Activated T-cell treated with anti-CD3 and anti-CD28 coated beads, Interleukin-2, amount 50 U/mL, for 24 hours (primary cell): ENCODE measurements at places on chromosomes 7 and 10.

GRCh38 chr7:105346593-105347322 lies 42.0 kb downstream of the SRPK2 start:
- H3K27ac ChIP-seq, result peak overlapping the region; percentile 50
- H3K27me3 ChIP-seq, result no peaks in the 10 kb centered on the region
- peaks cover 65% of the 10 kb centered on the region for H3K4me1 ChIP-seq

DNA sequence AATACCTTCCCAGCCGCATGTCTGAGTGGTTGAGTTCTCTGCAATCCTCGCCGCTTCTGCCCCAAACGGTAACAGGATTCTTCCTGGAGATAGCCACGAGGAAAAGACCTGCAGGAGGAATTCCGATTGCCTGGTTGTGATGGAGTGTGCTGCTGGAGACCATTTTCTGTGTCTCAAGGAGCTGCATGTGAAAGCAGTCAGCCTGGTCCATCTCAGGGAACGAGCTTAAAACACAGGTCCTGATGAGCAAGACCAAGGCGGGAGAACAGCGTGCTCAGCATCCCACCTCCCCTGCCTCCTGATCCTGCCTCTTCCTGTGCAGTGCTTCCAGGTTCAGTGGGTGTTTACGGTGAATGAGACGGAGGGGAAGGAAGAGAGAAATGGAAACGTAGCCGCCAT lies 26.5 kb downstream of the VIPR2 start:
- H3K4me3 ChIP-seq, result no peak overlapping the region
- peaks cover 15% of the 10 kb centered on the region for H3K27me3 ChIP-seq
- H3K27ac ChIP-seq, result no peak overlapping the region
- DNase-seq, result no peak

DNA sequence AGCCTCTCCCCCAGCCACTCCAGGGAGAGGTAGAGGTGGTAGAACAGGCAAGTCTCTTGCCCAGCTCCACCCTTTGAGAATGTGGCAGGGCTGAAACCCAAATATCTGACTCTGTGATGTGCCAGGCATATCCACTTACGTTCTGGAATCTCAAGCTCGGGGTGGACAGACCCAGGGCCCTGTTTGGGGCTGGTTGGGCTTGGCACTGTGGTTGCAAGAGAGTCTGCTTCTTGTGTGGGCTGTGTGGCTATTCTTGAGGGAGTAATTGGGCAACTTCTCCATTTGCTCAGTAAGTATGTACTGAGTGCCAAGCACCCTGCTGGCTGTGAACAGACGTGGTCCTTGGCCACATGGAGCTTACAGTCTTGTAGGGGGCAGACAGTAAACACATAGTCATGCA lies 4.7 kb downstream of the UBTD1 start:
- no peak overlapping the region for H3K27ac ChIP-seq
- peaks cover 27% of the 10 kb centered on the region for H3K27me3 ChIP-seq
- DNase-seq, result no peak
- H3K4me3 ChIP-seq, result no peak overlapping the region
- peaks cover 12% of the 10 kb centered on the region for H3K4me1 ChIP-seq

GRCh38 chr10:9244864-9245263 lies 1190.4 kb downstream of the GATA3 start:
- H3K4me3 ChIP-seq, result no peak overlapping the region
- H3K27ac ChIP-seq, result no peak overlapping the region
- no peaks in the 10 kb centered on the region for H3K4me1 ChIP-seq
- no peak for DNase-seq
- H3K27me3 ChIP-seq, result peaks cover 50% of the 10 kb centered on the region
- no peaks in the 10 kb centered on the region for H3K36me3 ChIP-seq

DNA sequence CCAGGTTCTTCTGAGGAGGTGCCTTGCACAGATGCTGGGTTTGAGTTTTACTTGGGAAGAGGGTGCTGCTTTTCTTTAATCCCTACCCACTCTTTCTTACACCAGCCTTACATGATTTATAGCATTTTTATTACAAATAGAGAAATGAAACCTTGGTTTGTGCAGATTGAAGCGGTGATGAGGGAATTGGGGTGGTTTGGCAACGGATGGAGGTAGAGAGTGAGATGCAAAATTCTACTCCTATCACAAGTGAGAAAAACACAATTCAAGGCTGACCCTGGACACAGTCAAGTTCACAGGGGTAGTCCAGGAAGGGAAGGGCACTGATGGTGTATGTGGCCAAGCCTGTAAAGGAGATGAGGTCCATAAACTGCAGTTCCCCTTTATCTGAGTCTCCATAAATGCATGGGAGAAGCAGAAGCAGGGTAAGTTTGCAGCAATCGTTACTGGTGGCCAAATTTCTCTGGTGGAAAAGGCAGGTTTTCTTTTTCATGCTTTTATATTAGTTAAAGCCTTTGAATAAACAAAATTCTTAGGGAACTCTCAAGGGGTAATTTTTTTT lies 214.3 kb downstream of the JAZF1 start:
- DNase-seq, result no peak
- H3K36me3 ChIP-seq, result no peaks in the 10 kb centered on the region
- H3K4me3 ChIP-seq, result no peak overlapping the region
- no peaks in the 10 kb centered on the region for H3K27me3 ChIP-seq
- peaks cover 10% of the 10 kb centered on the region for H3K4me1 ChIP-seq
- H3K27ac ChIP-seq, result no peak overlapping the region

- peaks cover 80% of the 10 kb centered on the region for H3K36me3 ChIP-seq
- no peak for DNase-seq
- no peak overlapping the region for H3K27ac ChIP-seq
- no peaks in the 10 kb centered on the region for H3K4me1 ChIP-seq
- no peaks in the 10 kb centered on the region for H3K27me3 ChIP-seq
Measured at GRCh38 chr10:124756156-124756903, 12.2 kb upstream of the FAM53B start.

GRCh38 chr7:85974176-85974575 lies 669.5 kb upstream of the GRM3 start:
- H3K36me3 ChIP-seq, result no peaks in the 10 kb centered on the region
- H3K4me3 ChIP-seq, result no peak overlapping the region
- H3K4me1 ChIP-seq, result no peaks in the 10 kb centered on the region
- H3K27ac ChIP-seq, result no peak overlapping the region
- no peak for DNase-seq
- no peaks in the 10 kb centered on the region for H3K27me3 ChIP-seq

GRCh38 chr7:153509768-153510167 lies 542.4 kb upstream of the DPP6 start:
- DNase-seq, result no peak
- H3K36me3 ChIP-seq, result no peaks in the 10 kb centered on the region
- no peaks in the 10 kb centered on the region for H3K27me3 ChIP-seq
- H3K27ac ChIP-seq, result no peak overlapping the region

DNA sequence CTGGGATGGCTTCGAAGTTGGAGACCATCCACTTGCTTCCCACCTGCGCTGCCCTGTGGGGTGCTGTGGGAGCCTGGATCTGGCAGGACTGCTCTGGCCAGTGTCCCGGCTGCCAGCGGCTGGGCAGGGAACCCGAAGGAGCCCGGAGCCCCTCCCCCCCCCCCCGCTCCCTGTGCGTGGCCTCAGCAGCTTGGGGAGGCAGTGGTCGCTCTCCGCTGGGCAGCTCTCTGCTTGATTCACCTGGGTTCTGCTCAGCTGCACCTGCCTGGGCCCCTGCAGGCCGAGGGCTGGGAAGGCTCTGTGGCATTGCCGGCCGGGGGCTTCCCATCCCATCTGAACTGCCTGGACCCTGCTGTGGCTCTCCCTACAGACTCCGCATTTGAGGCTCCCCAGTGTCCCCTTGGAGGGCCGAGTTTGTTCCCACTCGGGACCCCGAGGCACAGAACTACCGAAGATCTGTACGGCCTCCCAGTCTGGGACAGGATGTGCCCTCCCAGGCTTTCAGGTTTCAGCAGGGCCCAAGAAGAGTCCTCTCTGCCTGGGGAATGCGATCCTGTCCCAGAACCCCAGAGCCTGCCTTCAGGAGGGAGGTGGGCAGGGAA lies 525.1 kb downstream of the TCERG1L start:
- DNase-seq, result no peak
- H3K27me3 ChIP-seq, result no peaks in the 10 kb centered on the region
- no peaks in the 10 kb centered on the region for H3K36me3 ChIP-seq
- no peak overlapping the region for H3K4me3 ChIP-seq

GRCh38 chr7:24422441-24423010 lies 138.5 kb downstream of the NPY start:
- no peak overlapping the region for H3K27ac ChIP-seq
- no peaks in the 10 kb centered on the region for H3K4me1 ChIP-seq
- no peaks in the 10 kb centered on the region for H3K36me3 ChIP-seq
- H3K27me3 ChIP-seq, result no peaks in the 10 kb centered on the region
- DNase-seq, result no peak

DNA sequence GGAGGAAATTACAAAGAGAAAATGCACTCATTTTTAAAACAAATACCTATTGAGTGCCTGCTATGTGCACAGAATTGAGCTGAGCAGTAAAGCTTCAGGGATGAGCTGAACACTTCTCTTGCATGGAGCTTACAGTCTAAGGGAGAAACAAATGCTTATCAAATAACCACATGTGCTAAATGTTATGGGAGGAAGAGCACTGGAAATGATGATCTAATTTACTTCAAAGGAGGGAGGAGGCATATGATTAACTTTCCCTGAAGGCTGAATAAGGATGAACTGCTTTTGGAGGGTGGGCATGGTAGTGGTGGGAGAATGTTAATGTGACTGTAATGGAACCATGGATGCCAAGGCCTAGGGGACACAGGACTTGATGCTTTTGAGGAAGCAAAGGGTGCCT lies 168.2 kb downstream of the POU6F2 start:
- no peaks in the 10 kb centered on the region for H3K4me1 ChIP-seq
- DNase-seq, result no peak
- no peaks in the 10 kb centered on the region for H3K36me3 ChIP-seq
- H3K4me3 ChIP-seq, result no peak overlapping the region
- no peak overlapping the region for H3K27ac ChIP-seq
- H3K27me3 ChIP-seq, result no peaks in the 10 kb centered on the region

- H3K27me3 ChIP-seq, result no peaks in the 10 kb centered on the region
- no peak for DNase-seq
- no peak overlapping the region for H3K27ac ChIP-seq
- peaks cover 48% of the 10 kb centered on the region for H3K4me1 ChIP-seq
Measured at GRCh38 chr10:63384001-63384400, 81.8 kb downstream of the JMJD1C start.

GRCh38 chr10:97508342-97508741 lies 9.6 kb downstream of the UBTD1 start:
- no peak for DNase-seq
- no peak overlapping the region for H3K4me3 ChIP-seq
- no peaks in the 10 kb centered on the region for H3K27me3 ChIP-seq
- H3K27ac ChIP-seq, result no peak overlapping the region

DNA sequence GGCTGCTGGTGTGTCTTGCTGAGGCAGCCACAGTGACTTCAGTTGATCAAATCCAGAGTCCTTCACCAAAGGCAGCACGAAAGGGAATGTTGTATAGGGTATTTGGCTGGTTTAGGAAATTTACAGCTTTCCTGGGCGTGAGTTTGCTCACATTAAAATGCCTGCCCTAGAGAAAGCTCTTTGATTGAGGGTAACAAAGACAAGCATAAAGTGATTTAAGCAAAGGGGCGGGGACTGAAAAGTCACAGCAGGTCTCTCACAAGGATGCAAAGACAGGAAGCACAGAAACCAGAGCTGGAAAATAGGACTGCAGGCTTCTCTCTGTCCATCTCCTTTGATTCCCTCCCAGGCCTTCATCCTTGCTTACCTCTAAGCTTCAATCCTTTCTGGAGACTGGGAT lies 139.2 kb downstream of the ELMO1 start:
- no peak for DNase-seq
- no peaks in the 10 kb centered on the region for H3K27me3 ChIP-seq
- no peak overlapping the region for H3K4me3 ChIP-seq
- no peak overlapping the region for H3K27ac ChIP-seq

DNA sequence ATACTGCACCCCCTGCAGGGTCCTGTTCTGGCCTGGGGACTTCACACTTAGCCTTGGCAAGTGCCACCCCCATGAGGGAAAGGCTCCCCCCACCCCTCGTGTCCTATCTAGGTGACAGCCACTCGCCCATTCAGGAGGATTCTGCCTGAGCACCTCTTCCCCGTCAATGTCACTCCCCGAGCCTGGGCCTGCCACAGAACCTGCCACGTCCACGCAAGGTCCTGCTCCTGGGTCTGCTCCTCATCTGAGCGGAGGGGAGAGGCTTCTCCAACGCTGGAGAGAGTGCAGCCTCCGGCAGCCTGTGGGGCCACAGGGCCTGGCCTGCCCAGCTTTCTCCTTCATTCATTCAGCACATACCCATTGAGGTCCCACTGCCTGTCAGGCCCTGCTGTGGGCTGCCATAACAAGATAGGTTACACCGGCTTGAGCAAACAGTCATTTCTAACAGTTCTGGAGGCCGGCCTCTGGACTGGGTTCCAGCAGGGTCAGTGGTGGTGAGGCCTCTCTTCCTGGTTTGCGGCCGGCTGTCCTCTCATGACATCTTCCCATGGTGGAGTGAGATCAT lies 92.0 kb upstream of the RET start:
- no peak overlapping the region for H3K4me3 ChIP-seq
- DNase-seq, result no peak
- H3K36me3 ChIP-seq, result no peaks in the 10 kb centered on the region

DNA sequence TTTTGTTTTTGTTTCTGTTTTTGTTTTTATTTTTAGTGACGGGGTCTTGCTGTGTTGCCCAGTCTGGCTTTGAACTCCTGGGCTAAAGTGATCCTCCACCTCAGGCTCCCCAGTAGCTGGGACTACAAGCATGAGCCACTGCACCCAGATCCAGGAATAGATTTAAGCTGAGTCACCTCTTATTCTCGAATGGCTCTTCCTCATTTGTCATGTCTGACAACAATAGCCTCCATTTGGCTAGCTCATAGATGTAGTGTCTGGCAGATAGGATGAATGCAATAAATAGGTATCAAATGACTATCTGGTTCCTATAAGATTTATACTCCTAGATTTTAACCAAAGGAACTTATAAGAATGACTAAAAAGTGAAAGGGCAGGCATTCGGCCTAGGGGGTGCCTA lies 172.9 kb downstream of the TMEM26 start:
- no peak overlapping the region for H3K4me3 ChIP-seq
- no peak for DNase-seq
- peaks cover 10% of the 10 kb centered on the region for H3K4me1 ChIP-seq
- H3K27me3 ChIP-seq, result peaks cover 2% of the 10 kb centered on the region

- H3K4me3 ChIP-seq, result no peak overlapping the region
- DNase-seq, result no peak
- no peaks in the 10 kb centered on the region for H3K27me3 ChIP-seq
- H3K4me1 ChIP-seq, result peaks cover 8% of the 10 kb centered on the region
- peaks cover 8% of the 10 kb centered on the region for H3K36me3 ChIP-seq
- H3K27ac ChIP-seq, result no peak overlapping the region
Measured at GRCh38 chr7:103134836-103135554, 13.9 kb downstream of the NAPEPLD start.

- no peaks in the 10 kb centered on the region for H3K4me1 ChIP-seq
- no peak for DNase-seq
- no peaks in the 10 kb centered on the region for H3K36me3 ChIP-seq
- no peak overlapping the region for H3K27ac ChIP-seq
Measured at GRCh38 chr10:126932516-126932915, 27.3 kb downstream of the DOCK1 start.

DNA sequence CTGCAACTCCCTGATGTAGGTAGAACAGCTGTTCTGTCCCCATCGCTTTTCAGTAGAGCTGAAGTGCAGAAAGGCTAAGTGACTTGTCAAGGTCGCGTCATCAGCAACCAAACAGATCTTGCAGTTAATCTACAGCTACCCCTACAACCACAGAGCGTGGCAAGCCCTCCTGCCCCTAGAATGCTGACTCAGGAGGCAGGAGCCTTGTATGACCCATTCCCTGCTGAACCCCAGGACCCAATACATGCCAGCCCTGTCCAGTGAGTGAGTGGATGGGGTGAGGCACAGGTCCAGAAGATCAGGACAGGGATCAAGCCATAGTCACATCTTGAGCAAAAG lies 26.6 kb upstream of the GJD4 start:
- no peaks in the 10 kb centered on the region for H3K4me1 ChIP-seq
- no peak overlapping the region for H3K4me3 ChIP-seq
- H3K27ac ChIP-seq, result no peak overlapping the region
- no peaks in the 10 kb centered on the region for H3K27me3 ChIP-seq
- DNase-seq, result no peak
- peaks cover 21% of the 10 kb centered on the region for H3K36me3 ChIP-seq
